Ovary (tissue), 10 donors: ENCODE measurements at places on chromosomes 1 and 21. TPM values are rescaled to one million over a fixed set of nuclear protein-coding genes. Genes with fewer than 3 reads are reported as not detected.

- no peaks in the 10 kb centered on the region for H3K27me3 ChIP-seq
- H3K27ac ChIP-seq = no peak overlapping the region
- H3K36me3 ChIP-seq = no peaks in the 10 kb centered on the region
These were observed 60.0 kb downstream of the SLC19A1 start for GRCh38 chr21:45481977-45482898.

DNA sequence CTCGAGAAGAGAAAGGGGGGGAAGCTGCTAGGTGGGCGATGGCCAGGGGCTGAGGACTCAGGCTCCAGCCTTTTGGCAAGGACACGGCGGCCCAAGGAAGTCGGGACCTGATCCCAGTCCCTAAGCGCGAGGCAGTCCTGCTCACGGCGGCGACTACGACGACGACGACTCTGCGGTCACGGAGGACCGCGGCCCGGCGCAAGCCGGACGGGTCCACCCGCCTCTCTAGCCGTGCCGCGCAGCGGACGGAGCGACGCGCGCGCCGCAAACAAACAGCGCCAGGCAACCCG lies 401 bp downstream of the WNT9A start:
- no peaks in the 10 kb centered on the region for H3K27me3 ChIP-seq
- H3K36me3 ChIP-seq = no peaks in the 10 kb centered on the region
- H3K4me1 ChIP-seq = peaks cover 10% of the 10 kb centered on the region
- DNase-seq = no peak
- peak overlapping the region; percentile 67 for H3K4me3 ChIP-seq

FAM76A gene
- total RNA-seq = 15.7 TPM

DNA sequence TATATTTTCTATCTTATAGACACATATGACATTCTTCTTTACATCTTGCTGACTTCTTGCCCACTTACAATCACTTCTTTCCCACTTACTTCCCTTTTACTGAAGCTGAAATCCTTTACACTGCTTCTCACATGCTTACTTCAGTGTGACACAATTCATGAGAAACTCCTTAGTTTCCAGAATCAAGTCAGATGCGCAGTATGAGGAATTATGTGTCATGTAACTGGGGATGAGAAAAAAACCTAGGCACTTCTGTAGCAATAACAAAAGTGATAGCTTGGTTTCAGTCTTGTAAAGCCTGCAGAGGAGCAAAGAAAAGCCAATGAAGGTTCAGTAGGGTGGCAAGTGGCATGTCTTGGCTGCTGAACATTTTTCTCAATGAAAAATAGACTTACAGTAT lies 566.2 kb upstream of the RGS18 start:
- H3K4me3 ChIP-seq = no peak overlapping the region
- no peak for DNase-seq
- H3K27me3 ChIP-seq = no peaks in the 10 kb centered on the region
- H3K36me3 ChIP-seq = no peaks in the 10 kb centered on the region
- no peak overlapping the region for H3K27ac ChIP-seq
- H3K4me1 ChIP-seq = peaks cover 2% of the 10 kb centered on the region

GRCh38 chr1:70364439-70364838 lies 9.9 kb upstream of the ANKRD13C start:
- no peak overlapping the region for H3K4me3 ChIP-seq
- no peaks in the 10 kb centered on the region for H3K36me3 ChIP-seq
- H3K4me1 ChIP-seq = no peaks in the 10 kb centered on the region
- DNase-seq = no peak

DNA sequence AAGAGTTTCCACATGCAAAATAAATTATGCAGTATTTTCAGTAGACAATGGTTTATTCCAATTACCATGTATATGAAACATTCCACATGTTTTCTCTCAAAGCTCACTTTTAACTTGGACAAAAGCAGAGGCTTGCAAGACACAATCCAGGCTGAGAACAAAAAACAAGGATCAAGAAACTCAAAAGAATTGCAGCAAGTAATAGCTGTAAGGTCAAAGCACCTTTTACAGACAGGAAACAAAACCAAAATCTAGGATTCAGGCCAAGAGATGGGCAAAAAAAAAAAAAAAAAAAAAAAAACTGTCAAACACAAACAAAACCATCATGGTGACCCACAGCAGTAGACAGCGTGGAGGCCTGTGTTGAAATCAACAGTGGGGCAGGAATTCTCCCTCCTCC lies 9.3 kb downstream of the RGS1 start:
- H3K4me1 ChIP-seq = no peaks in the 10 kb centered on the region
- no peak overlapping the region for H3K27ac ChIP-seq
- H3K27me3 ChIP-seq = no peaks in the 10 kb centered on the region

DNA sequence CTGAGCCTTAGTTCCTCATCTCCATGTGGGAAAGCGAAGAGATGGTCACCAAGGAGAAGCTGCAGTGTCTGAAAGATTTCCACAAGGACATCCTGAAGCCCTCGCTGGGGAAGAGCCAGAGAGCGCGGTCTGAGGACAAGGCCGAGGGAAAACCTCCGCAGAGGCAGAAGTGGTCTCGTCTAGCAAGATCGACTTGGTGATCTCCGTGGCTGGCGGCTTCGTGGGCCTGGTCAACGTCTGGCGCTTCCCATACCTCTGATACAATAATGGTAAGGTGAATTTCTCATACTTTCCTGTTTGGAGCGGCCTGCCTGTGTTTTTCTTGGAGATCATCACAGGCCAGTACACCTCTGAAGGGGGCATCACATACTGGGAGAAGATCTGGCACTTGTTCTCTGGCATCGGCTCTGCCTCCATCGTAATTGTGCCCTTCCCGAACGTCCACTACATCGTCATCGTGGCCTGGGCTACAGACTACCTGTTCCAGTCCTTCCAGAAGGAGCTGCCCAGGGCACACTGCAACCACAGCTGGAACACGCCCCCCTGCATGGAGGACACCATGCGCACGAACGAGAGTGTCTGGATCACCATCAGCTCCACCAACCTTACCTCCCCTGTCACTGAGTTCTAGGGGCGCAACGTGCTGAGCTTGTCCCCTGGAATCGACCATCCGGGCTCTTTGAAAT lies 841.1 kb upstream of the TMPRSS15 start:
- no peak overlapping the region for H3K27ac ChIP-seq
- no peaks in the 10 kb centered on the region for H3K27me3 ChIP-seq
- H3K4me3 ChIP-seq = no peak overlapping the region
- DNase-seq = no peak

GRCh38 chr1:83838573-83838972 lies 160.4 kb downstream of the TTLL7 start:
- H3K27me3 ChIP-seq = no peaks in the 10 kb centered on the region
- no peaks in the 10 kb centered on the region for H3K36me3 ChIP-seq
- DNase-seq = no peak
- H3K4me3 ChIP-seq = no peak overlapping the region

CYP4A11 gene
- total RNA-seq = 0.10 TPM

GRCh38 chr1:245248231-245248731 lies 93.5 kb downstream of the KIF26B start:
- no peaks in the 10 kb centered on the region for H3K4me1 ChIP-seq
- no peak overlapping the region for H3K27ac ChIP-seq
- H3K4me3 ChIP-seq = no peak overlapping the region

TTC22 gene
- total RNA-seq = 0.13 TPM

OR2L13 gene
- 0.34 TPM for total RNA-seq

DNA sequence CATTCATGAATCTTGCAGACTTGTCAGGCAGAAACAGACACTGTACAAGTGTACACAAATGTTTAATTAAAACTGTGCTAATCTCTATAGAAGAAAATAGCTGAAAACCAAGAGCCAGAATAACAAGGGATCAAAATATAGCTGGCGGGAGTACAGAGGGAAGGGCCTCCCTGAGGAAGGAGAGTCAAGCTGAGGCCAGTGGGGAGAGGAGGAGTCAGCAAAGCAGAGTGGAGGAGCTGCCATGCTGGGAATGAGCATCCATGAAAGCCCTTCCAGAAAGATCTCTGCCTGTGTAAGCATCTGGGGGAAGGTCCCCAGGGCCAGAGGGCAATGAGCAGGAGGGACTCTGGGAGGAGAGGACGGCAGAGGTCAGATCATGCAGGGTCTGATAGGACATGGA lies 15.1 kb downstream of the SLAMF8 start:
- H3K27ac ChIP-seq = no peak overlapping the region
- no peak for DNase-seq
- H3K4me3 ChIP-seq = no peak overlapping the region
- no peaks in the 10 kb centered on the region for H3K36me3 ChIP-seq
- no peaks in the 10 kb centered on the region for H3K27me3 ChIP-seq

DNA sequence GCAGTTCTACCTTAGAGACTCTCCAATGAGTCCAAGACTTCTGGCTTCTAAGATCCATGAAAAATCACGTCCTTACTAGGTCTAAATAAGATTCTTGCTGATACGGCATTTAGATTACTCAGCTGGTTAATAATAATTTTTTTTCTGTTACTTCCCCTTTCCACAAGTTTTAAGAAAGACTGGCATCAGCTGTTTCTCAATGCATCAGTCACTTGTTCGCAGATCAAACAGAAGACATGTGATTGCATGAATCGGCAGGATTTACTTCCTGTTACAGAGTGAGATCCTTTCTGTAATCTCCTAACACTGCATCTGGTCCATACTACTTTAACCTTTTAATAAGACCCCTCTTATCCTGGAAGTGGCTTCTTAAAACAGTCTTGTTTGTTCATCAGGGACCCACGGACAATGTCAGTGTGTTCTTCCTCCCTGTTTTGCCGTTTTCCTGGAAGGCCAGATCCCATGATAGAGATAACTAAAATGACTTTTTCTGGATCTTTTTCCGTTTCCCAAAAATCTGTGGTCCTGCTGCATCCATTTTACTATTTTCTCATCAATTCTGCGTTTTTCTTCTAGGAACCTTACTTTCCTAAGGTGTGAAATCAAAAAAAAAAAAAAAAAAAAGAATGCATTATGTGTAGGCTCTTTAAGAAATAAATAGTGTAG lies 6.1 kb downstream of the NPL start:
- no peaks in the 10 kb centered on the region for H3K27me3 ChIP-seq
- no peaks in the 10 kb centered on the region for H3K4me1 ChIP-seq
- H3K36me3 ChIP-seq = no peaks in the 10 kb centered on the region
- no peak overlapping the region for H3K27ac ChIP-seq

DOCK7 gene
- 41.7 TPM for total RNA-seq

CELA2B gene
- total RNA-seq = not detected

DNA sequence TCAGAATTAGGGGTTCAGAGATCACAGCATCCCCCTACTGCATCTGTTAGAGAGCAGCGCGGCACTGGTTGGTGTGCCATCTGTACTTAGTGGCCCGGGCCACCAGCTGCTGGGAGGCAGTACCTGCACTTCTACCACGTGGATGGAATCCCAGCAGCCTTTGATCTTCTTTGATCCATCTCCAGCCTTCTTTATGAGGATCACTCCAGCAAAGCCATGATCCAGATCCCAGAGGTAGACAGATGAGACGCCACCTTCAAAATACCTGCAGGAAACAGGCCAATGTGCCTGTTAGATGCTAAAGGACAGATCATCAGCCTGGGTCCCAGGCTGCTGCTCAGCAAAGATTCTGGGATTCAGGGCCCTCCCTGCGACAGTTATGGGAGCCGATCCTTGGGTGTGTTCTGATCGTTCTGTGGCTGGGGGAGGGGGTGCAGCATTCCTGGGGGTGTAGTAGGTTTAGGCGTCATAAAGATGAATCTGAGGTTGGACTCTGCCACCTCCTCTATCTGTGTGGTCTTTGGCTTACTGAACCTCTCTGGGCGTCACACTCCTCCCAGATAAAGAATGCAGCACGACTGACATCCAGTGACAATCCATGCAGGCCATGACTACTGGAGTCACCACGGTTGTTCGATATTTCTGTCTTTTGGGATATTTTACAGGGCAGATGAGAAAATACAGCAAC lies 45.3 kb downstream of the SLC66A1 start:
- DNase-seq = no peak
- H3K4me1 ChIP-seq = peaks cover 18% of the 10 kb centered on the region
- no peaks in the 10 kb centered on the region for H3K27me3 ChIP-seq
- H3K27ac ChIP-seq = no peak overlapping the region
- no peak overlapping the region for H3K4me3 ChIP-seq

DNA sequence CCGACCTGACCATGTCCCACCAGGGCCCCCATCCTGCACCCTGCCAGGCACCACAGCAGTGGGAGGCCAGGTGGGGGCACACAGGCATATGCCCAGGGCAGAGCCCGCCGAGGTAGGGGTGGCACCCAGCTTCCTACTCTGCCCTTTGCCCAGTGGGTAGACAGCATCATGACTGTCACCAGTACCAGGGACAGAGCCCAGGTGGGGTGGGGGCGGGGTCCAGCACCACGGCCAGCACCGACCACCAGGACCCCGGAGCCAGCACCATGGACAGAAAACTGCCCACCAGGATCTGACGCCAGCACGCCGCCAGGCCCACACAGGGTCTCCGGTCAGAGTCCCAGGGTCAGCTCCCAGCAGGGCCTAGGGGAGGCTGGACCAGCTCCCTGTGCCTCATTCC lies 3.8 kb downstream of the TAS1R3 start:
- DNase-seq = no peak
- H3K27me3 ChIP-seq = no peaks in the 10 kb centered on the region
- no peaks in the 10 kb centered on the region for H3K4me1 ChIP-seq

- DNase-seq = no peak
- no peak overlapping the region for H3K27ac ChIP-seq
- no peaks in the 10 kb centered on the region for H3K27me3 ChIP-seq
These were observed 70.9 kb downstream of the TM2D1 start for GRCh38 chr1:61654067-61654466.

DNA sequence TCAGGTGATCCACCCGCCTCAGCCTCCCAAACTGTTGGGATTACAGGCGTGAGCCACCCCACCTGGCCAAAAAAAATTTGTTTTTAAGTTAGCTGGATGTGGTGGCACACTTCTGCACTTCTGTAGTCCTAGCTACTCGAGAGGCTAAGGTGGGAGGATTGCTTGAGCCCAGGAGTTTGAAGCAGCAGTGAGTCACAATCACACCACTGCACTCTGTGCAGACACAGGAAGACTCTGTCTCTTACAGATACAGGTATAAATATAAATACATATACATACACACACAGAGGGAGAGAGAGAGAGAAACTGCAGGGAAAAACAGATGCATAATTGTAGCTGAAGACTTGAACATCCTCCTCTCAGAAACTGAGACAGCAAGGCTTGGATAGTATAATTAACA lies 34.8 kb upstream of the EPS15 start:
- H3K4me1 ChIP-seq = no peaks in the 10 kb centered on the region
- no peaks in the 10 kb centered on the region for H3K27me3 ChIP-seq
- no peak overlapping the region for H3K27ac ChIP-seq

TDRD5 gene
- total RNA-seq = 0.46 TPM

DNA sequence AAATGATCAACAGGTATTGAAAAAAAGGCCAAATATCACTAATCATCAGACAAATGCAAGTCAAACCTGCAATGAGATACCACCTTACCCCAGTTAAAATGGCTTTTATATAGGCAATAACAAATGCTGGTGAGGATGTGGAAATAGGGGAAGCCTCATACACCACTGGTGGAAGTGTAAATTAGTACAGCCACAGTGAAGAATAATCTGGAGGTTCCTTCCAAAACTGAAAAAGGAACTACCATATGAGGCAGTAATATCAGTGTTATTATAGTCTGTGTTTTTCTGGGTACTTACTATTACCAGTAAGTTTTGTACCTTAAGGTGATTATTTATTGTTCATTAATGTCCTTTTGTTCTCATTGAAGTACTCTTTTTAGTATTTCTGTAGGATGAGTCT lies 201.3 kb downstream of the MRPL39 start:
- H3K27me3 ChIP-seq = no peaks in the 10 kb centered on the region
- H3K4me3 ChIP-seq = no peak overlapping the region
- DNase-seq = no peak
- H3K4me1 ChIP-seq = no peaks in the 10 kb centered on the region

GRCh38 chr1:116147972-116148371 lies 36.8 kb downstream of the MAB21L3 start:
- no peaks in the 10 kb centered on the region for H3K27me3 ChIP-seq
- no peak overlapping the region for H3K4me3 ChIP-seq
- no peak overlapping the region for H3K27ac ChIP-seq
- no peak for DNase-seq
- no peaks in the 10 kb centered on the region for H3K4me1 ChIP-seq
